Femur (tissue), 1 donor: ENCODE measurements at places on chromosomes 5 and 9.

- no peak for DNase-seq
Observed at GRCh38 chr9:111967621-111968020, 71.0 kb downstream of the UGCG start.

- DNase-seq, result no peak
Observed at GRCh38 chr9:15310107-15310850, 3.3 kb upstream of the TTC39B start.

DNA sequence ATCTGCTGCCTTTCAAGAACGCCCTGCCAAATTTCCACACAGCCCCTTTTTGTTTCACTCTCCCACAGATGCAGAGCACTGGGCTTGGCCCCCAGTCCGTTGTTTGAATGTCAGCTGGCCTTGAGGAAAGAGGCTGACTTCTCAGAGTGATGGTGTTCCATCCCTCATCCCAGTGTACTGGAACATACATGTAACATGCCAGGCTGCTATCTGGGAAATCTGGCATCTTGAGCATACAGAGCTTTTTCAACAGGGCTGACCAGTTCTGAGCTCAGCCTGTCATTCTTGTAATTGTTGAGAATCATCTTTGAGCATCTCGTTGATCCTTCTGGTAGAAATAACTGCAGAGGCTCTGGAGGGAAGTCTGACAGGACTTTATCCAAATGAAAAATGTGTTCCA, 2.8 kb downstream of the GALNT10 start:
- DNase-seq, result peak; percentile 64

GRCh38 chr9:21381448-21382339, 3.5 kb downstream of the IFNA2 start:
- DNase-seq, result peak; percentile 28

GRCh38 chr9:127061411-127061810, 61.0 kb downstream of the ANGPTL2 start:
- no peak for DNase-seq

DNA sequence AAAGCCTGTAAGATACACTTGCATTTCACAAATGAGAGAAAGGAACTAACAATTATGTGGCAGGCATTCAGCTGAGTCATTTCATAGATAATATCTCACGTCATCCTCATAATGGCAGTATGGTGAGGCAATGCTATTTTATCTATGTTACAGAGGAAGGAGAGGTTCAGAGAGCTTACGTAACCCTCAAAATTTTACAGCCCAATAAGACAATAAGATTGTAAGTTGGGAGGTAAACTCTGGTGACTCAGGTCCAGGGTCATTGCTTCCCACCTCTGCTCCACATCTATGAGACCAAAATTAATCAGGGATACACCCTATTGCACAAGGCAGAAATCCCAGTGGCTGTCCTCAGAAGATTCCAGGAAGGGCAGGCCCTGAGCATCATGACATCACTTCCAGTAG, 309.7 kb downstream of the NSG2 start:
- DNase-seq, result no peak

GRCh38 chr9:6552033-6552432, 93.5 kb downstream of the GLDC start:
- DNase-seq, result peak; percentile 45

DNA sequence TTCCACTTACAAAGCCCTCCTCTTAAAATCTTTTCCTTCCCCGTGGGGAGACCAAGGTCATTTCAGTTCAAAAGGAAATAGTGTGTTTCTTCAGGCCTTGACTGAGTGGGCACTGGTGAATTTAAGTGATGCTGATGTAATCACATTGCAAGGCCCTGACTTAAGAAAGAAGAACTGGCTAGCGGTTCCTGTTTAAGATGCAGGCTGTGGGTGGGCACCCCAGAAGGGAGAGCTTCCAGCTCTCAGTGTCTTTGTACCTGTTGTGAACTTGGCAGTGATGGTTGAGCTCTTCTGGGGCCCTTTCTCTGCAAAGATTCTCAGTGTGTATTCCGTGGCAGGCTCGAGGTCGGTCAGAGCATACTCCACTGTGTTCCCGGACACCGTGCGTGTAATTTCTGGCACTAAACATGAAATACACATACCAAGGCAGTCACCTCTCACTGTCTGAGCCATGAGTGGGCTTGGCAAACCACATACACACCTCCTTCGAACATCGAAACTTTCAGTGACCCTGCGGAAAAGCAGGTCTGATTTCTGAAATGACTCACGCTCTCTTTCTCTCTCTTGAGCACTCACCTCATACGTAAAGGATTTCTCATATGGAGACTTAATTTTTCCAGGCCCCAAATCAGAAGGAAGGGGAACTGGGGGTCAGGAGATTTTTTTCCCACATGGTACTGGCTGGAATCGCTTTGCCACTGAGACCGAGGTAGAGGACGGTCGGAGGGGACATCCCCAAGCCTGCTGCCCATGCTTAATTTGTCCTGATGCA, 81.9 kb downstream of the TNC start:
- DNase-seq, result peak; percentile 46

GRCh38 chr5:50733741-50734140, 67.3 kb downstream of the PARP8 start:
- no peak for DNase-seq

GRCh38 chr5:58012102-58012501, 447.8 kb downstream of the PLK2 start:
- no peak for DNase-seq

- DNase-seq, result no peak
Observed at GRCh38 chr5:123119334-123119986, 30.4 kb downstream of the PRDM6 start.

- DNase-seq, result no peak
Observed at GRCh38 chr9:103991698-103992097, 102.4 kb upstream of the SMC2 start.

DNA sequence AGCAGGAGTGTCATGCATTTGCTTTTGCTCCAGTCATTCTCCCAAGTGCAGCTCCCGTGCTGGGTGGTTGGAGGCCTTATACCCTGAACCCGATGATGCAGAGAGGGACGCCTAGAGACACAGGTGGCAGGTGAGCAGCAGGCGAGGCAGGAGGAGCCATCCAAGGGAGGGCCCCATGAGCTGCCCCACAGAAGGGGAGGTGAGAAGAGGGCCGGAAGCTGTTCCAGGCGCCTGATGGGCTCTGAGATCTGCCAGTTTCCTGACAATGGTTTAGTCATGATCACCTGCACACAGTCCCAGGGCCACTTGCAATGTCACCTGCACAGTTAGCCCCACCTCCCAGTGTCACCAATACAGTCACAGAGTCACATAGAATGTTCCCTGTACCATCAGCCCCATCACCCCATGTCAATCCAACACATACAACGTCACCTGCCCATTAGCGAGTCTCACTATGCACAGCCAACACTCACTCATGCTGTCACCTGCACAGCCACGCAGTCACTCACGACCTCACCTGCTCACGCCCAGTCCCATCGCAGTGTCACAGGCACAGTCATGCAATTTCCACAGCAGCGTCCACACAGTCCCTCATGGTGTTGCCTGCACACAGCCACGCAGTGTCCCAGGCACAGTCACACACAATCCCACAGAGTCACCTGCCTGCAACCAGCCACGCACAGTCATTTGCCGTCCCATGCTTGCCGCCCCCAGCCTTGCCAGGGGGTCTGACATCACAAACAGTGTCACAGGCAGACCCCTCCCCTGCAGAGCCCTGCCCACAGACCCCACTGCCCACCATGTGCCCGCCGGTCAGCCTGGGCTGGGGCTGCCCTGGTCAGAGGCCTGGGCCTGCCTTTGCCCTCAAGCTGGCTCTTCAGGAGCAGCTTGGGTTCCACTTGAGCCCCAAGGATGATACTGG, 113.4 kb downstream of the LHX2 start:
- DNase-seq, result no peak

- peak; percentile 80 for DNase-seq
Observed at GRCh38 chr5:149636861-149637246, 55.6 kb downstream of the ARHGEF37 start.

DNA sequence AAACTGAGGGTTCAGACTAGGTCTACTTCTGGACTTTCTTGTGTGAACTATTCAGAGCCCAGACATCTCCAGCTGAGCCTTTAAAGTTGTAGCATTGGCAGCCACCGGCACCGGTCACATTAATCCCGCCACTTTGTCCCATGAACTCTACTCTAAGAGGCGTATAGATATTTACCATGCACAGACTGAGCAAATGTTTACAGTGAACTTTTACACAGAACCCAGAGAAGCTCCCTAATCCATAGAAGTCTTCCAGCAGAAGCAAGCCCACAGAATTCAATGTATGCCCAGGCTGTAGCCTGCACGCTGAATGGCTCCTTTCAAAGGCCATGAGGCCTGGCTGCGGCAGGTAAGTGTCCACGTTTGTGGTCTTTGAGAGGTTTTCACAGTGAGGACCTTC, 466.9 kb downstream of the ENC1 start:
- DNase-seq, result no peak

DNA sequence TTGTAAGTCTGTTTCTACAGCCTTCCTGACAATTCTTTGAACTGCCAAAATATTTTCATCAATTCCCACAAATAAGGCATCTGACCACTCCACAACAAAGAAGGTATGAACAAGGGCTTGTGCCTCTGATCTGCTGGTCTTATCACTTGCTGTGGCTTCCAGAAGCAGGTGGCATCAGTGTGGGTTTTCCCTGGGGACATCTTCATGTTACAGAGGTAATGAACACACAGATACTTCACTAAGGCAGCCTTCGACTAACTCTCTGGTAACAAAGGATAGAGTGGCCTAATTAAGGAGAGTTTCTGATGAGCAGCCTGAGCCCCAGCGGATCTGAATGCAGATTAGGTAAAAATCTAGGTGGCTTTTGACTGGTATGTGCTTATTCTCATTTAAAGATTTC, 15.2 kb upstream of the ERAP2 start:
- no peak for DNase-seq

GRCh38 chr9:97366889-97367288, 45.0 kb upstream of the TDRD7 start:
- DNase-seq, result no peak

DNA sequence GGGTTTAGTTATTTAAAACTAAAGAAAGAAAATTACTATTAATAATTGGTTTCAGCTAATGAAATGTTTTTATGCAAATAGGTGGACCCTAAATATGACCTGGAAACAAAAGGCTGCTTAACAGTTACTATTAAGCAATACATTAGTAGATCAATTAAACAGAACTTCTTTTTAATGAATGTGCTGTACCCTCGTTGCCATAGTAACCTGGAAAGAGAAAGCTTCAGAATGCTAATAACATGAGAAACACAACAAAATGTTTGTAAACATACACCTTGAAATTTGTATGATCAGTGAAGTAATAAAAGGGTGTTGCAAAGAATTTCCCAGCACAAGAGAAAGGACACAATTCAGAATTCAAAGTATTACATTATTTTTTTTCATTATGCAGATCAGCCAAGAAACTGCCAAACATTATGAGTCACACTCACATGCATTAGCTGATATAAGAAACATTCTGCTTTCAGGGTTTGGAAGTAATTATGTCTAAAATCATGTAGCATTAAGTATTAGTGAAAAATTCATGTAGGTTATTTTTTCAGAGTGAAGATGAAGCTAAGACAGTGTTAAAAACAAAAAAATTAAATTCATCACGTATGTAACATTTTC, 348.3 kb downstream of the ISL1 start:
- DNase-seq, result no peak

GRCh38 chr5:121982146-121982892, 20.5 kb downstream of the SRFBP1 start:
- DNase-seq, result no peak

- no peak for DNase-seq
Observed at GRCh38 chr9:109880276-109881169, 100.5 kb downstream of the PALM2AKAP2 start.

DNA sequence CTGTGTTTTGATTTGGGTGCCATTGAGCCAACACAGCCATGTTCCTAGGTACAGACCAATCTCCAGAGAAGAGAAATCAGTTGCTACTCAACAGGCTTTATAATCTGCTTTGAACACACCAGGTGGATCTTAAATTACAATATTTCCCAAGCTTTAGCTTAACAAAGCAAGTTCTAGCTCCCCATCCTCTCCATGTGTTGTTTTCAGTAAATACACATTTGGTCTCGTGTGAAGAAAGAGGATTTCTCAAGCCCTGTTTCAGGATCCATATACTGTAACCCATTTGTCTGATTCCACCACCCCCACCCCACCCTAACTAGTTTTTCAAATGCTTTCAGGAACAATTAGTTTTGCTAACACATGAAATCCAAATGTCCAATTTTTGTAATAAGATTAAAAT, 109.6 kb upstream of the NIPBL start:
- no peak for DNase-seq

DNA sequence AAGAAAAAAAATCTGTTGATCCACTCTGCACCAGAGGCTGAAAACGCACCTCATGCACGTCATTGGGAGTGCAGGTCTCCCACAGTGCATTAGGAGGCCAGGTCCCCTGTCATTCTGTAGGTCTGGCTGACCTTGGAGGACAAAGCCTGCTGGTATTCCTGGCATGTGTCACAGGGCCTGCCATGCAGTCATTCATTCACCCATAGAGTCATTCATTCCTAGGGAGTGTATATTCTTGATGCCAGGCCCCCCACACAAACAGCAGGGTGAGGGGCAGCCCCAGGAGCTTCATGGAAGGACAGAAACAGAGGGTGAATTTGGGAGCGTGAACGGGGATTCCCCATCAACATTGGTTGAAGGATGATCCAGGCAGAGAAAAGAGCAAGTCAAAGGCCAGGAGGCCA, 2.2 kb downstream of the GBGT1 start:
- DNase-seq, result no peak

DNA sequence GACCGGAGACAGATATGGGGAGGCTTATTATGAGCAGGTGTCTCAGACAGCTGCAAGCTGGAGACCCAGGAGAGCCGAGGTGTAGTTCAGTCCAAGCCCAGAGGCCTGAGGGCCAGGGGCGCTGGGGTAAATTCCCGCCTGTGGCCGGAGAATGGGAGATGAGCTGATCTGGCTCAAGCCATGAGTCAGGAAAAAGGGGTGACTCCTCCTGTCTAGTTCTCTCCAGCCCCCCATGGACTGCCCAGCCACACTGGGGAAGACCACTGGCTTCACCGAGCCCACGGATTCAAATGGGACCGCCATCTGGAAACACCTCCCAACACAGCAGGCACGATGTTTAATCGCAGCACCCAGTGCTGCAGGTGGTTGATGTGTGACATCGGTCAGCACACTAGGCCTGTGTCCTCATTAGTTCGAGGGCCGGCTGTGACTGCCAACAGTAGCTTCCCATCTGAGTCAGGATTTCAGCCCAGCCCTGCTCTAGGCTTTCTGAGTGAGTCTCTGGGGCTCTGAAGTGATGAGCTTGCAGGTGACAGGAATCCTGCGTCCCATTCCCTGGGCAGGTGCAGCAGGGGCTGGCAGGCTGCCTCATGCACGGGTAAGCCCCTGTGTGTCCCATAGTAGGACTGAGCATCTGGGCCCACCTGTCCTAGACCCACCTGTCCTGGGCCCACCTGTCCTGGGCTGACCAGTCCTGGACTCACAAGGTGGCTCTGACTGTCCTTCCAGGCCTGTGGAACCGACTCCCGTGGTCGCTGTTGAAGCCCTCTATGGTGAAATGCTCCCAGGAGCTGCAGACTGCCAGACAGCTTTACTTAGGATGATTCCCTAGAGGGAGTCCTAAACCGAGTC, 49.7 kb downstream of the AHRR start:
- peak; percentile 14 for DNase-seq

DNA sequence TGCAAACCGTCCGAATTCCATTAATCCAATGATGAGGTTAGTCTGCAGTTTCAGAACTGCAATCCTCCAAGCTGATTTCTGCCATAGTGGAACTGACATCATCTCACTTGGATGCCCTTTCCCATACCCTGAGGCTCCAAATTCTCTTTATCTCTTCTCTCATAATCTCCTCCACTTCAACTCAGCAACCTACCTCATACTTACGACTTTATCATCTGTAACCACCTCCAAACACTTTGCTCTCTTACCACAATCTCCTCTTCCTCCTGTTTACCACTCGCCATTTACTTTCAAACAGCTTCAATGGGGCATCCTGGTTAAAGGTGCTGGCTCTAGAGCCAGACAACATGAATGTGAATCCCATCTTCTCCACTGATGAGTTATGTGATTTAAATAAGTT, 223.2 kb downstream of the EPB41L4A start:
- no peak for DNase-seq
